MG63 (cell line): ENCODE measurements at places on chromosomes 2 and 18.

DNA sequence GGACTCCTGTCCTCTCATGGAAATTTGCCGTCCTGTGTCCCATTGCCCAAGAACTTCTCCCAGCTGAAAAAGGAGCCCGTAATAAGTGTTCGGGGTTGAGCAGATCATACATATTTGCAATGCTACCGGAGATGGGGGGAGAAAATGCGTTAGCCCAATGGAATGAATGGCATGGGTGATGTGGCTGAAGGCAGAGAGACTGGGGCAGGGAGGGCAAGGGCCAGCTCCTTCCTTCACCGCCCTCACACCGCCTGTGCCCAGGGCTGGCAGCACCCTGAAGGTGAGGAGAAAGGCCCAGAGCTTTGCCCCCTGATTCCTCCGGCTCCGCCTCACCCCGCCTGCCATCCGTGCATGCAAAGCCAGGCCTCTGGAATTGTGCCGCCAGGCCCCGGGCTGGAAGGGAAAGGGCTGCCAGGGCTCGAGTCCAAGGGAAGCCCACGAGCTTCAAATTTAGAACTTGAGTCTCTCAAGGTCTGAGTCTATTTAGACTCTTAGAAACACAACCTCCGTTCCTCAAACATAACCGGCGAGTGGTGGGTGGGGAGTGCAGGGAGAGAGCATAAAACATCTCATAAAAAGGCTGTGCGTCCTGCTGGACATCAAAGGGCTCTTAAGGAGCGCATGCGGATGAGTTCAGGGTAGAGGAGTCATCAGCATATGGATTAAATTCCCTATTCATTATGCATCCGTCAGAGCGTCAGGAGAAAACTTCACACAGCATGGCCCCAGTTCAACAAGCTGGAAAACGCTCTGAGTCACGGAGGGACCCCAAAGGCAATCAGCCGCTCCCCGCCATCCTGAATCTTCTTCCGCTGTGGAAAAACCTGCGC lies 121.7 kb upstream of the GLI2 start:
- peak; percentile 92 for DNase-seq

GRCh38 chr18:61651880-61652268 lies 240.9 kb downstream of the RNF152 start:
- DNase-seq, result no peak

- DNase-seq, result no peak
Observed at GRCh38 chr2:13115643-13116042, 398.9 kb downstream of the TRIB2 start.

GRCh38 chr2:109346601-109347228 lies 217.7 kb downstream of the SH3RF3 start:
- DNase-seq, result no peak

DNA sequence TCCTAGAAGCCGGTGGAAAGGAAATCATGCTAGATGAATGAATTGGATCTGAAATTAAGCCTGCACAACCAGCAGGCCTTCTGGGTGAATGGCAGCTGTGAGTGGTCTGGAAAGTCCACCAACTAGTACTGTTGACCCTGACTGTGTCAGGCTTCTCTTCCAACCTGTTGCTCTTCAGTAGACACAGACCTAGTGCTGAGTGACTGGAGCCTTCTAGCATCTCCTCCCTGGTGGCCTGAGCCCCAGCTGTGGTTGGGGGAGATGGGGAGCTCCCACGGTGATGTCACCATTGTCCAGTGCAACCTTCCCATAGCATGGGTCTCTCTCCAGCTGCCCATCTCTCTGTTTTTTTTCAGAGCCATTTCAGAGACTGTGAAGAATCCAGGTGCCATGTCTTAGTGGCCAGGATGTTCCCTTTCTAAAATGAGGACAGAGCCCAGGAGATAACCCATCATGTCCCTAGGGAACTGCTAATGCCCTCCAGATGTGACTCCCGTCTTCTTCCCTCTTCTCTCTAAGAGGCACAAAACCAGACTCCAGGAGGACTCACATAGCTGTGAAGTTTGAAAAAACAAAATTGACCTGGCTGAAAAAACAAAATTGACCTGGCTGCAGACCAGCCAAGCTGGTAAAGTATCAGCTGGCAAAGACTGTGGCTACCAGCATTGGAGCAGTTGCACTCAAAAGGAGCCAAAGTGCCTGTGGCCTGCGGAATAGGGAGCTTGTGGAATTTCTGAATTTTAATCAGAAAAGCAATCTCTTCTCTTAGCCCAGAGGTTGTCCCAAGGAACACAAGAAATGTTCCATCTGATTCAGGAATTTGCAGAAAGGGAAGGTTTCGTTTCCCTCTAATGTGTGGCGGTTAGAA lies 67.4 kb upstream of the RPL31 start:
- no peak for DNase-seq

DNA sequence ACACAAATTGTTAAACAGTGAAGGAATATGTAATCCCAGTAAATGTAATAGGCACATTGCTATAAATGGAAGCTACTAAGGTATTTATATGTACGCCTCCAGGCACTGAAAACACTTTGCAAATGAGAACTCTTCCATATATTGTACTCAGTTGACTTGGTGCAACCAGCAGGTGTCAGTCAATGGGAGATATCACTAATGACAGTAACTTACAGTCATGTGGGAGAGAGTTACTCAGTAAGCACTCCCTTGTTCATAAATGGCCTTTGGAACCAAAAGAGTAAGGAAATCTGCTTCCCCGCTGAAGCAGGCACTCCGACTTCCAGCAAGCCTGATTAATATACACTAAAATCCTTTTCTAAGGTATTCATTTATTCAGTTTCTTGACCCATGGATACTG lies 5.9 kb downstream of the MDH1 start:
- no peak for DNase-seq

- DNase-seq, result peak; percentile 84
Observed at GRCh38 chr2:42844901-42845821, 52.8 kb upstream of the HAAO start.

DNA sequence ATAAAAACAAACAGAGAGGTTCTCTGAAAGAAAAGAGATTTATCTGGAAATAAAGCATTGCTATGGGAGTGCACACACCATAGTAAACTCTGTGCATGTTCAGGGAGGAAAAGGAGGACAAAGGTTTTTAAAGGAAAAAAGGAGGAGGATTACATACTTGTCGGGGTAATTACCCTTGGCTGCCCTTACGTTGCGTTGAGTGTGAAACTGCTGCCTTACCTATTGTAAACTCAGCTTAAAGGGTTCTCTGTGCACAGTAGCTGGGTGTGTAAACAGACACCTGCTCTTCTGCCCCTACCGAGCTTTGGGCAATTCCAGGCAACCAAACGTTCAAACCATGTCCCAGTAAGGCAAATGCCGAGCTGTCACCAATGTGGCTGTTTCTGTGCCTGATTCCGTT lies 29.6 kb upstream of the PXDN start:
- DNase-seq, result no peak

DNA sequence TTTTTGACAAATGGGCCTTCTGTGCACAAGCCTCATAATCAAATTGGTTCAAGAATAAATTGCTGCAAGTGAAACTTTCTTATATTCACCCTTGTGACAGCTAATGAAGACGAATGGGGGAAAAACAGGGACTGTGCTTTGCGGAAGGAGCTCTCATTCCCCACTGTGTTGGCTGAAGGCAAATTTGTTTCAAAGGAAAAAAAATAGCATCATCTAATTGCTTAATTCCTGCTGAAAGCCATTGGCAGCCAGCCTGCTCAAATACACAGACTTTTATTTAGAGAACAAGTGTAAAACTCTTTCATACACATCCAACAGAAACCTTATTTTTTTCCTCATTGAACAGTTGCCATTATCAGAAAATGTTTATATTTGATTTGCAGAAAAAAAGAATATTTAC lies 172.3 kb downstream of the ARL6IP6 start:
- DNase-seq, result no peak

DNA sequence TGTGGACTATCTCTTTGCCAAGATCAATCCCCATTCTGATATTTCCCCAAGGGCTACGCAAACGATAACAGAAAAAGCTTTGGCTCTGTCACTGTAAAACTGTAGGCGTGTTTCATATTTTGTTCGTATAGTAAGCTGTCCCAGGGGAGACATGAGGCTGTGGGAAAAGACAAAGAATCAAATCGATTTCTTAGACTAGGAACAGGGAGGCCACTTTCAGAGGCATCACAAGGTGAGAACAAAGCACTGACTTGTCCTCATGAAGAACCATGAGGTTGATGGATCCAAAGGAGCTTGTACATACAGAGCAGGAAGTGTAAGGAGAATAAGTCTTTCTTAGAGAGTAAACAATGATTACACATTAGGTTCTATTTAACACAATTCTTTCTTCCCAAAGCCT lies 255.7 kb downstream of the HNMT start:
- no peak for DNase-seq

GRCh38 chr18:7902399-7902839 lies 335.3 kb downstream of the PTPRM start:
- DNase-seq, result peak; percentile 63

DNA sequence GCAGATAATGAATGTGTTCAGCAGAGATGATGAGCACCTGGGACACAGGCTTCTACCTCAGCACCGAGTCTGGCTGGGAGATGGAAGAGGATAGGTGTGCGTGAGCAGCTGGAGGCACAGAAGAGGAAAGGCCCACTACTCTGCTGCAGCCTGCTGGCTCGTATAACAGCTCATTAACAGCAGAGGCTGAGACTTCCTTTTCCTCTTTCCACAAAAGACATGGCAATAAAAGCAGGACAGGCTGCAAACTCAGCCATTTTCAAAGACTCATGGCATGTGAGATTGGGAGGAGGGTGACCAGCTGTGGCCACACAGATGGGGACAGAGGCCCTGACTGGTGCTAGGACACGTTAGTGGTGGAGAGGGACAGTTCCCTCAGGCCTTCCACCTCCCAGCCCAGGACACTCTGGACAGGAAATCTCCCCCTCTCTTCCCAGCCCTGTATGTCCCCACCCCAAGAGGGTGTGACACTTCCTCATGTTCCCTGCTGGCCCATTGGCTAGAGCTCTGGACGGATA lies 60.3 kb downstream of the CACNB4 start:
- DNase-seq, result no peak

- no peak for DNase-seq
Observed at GRCh38 chr2:1867141-1867540, 122.8 kb upstream of the PXDN start.

GRCh38 chr2:53512071-53512826 lies 255.4 kb upstream of the CHAC2 start:
- DNase-seq, result peak; percentile 74

GRCh38 chr2:8312861-8313830 lies 368.7 kb upstream of the ID2 start:
- DNase-seq, result no peak

- peak; percentile 39 for DNase-seq
Observed at GRCh38 chr2:171723716-171724683, 36.7 kb downstream of the DYNC1I2 start.

GRCh38 chr2:212538305-212539071 lies at the start of gene ERBB4:
Gene ERBB4, minus strand, starts transcription at chr2:212538802. Its CDS starts 272 bp downstream, at chr2:212538530.
- peak; percentile 35 for DNase-seq

DNA sequence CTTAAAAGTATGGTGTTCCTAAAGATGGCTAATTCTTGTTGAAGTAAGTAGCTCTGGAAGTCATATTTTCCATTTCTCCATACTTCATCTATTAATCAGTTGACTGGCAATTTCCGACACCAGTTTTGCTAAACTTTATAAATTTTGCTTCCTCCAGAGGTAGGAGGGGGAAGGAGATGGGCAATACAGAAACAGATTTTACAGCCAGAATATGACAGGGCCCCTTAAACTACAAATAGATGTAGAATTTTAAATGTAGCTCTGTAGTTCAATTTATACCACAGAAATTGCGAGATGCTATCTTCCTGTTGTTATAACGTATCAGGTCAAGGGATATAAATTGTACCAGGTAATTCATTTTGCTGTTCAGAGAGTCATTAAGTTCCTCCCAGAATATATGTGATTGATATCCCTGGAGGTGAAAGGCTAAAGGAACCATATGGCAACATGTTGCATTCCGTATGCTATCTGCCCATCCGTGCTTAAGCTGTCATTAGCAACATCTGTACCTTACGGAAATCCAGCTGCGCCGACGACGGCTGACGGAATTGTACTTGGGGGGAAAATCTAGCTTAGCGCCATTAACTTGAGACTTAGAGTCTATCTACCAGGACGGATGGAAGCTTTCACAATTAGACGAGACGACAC lies 8.4 kb upstream of the NR4A2 start:
- DNase-seq, result peak; percentile 35

DNA sequence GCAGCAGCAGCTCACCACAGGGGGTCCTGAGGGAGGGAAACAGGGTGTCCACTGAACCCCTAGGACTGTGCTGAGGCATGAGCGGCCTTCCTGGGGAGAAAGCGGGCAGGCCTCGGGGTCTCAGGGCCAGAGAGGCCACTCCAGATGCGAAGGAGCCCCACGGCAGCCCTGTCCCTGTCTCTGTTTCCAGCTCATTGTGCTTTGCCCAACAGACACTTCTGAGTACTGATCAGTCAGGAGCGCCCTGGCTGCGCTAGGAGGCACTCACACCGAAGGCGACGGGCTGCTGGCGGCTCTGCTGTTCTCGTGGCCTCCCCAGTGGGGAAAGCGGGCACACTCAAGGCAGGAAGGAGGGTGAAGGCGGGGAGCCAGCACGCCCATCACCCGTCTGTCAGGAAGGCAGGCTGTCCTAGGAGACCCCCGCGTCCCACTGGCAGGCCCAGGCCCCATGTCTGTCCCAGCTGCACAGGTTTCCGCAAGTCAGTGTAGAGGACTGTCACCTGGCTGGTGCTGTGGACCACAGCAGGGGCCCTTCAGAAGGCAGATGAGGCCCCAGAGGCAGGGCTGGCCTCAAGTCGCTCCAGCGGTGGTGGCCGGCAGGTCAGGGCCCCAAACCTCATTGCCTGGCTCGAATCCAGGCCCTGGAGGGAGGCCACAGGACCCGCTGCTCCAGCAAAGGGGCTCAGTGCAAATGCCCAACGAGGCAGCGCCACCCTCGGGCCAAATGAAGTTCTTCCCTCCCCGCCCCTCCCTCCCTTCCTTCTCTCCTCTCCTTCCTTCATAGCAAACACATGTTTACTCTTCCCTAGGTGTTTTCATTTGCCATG lies 6.8 kb downstream of the ESPNL start:
- DNase-seq, result no peak

DNA sequence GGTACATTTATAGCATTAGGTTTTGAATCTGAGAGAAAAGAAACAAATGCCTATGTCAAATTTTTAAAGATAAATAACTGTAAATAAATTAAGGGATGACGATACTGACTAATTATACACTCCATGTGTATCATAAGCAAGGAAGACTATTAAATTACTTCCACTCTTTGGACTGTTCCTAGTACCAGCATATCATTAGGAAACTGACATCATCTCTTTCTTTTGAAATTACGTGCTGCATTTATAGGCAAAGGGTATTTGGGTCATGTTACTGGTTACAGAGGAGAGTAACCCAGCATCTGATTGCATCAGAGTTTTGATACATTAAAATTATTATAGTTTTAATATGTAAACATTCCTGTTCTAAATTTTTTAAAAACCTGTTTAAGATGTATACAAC lies 309.7 kb downstream of the XIRP2 start:
- no peak for DNase-seq

DNA sequence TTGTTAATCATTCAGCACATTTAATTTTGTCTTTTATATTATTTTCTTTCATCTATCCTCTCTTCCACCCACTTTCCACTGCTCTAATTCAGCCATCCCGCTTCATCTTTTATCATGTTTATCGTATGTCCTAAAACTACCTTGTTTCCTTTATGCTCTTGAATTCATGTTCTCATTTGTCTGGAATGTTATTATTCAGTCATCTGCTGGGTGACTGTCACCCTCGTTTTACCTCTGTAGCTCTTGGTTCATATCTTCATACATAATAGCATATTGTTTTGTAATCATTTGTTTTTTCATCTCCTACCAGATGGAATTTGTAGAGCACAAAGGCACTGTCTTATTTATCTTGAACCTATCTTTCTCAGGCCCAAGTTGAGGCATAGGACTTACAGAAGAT lies 37.0 kb downstream of the SMCHD1 start:
- no peak for DNase-seq
